ENCODE measurements at places on chromosomes 11 and 22.

GRCh38 chr22:27982630-27983180, 63.6 kb upstream of the PITPNB start:
- DNase-seq, result no peak

DNA sequence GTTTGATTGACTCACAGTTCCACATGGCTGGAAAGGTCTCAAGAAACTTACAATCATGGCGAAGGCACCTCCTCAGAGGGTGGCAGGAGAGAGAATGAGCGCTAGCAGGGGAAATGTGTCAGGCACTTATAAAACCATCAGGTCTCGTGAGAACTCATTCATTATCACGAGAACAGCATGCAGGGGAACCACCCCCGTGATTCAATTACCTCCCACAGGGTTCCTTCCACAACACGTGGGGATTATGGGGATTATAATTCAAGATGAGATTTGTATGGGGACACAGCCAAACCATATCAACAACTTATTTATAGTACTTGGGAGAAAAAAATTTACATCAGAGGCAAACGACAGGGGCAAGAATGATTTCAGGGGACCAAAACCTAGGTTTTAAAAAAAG, 3.0 kb downstream of the ME3 start:
- DNase-seq, result no peak

GRCh38 chr11:61671527-61671926, 8.7 kb upstream of the DAGLA start:
- peak; percentile 60 for DNase-seq

DNA sequence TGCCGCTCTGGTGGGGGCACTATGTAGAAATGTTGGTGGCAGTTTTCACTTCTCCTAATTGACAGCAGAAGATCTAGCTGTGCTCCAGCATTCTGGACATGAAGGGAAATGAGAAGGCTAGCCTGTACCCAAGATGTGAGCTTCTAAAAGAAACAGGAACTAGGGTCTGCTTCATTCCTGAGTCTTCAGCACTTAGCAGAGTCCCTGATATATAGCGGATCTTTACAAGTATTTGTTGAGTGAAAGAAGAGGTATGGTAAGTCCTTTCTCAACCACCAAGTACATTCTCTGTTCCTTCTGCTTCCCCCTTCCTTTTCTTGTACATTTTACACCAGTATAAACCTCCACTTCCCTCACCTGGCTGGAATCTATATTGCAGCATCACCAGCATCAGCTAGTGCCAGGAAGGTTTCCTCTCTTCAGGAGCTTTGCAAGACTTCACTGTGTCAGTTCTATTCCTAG, 408.3 kb upstream of the CADM1 start:
- no peak for DNase-seq

DNA sequence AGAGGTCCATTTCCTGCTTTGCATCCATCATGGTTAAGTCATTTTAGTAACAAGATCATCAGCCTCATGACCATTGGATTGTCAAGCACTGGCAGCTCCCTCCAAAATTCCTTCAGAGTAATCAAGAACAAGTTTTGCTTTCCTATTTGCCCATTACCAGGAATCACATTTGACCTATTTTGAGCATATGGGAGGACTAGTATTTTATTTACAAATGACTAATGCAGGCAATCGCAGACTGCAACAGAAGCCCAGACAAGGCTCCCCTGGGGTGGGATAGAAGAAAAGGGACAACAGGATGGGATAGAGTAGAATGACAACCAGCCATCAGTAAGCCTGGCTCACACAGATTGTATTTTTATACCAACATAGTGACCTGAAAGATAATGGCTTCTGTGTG, 9.1 kb downstream of the MMP10 start:
- no peak for DNase-seq

- DNase-seq, result no peak
Measured at GRCh38 chr22:46136486-46137217, 13.7 kb upstream of the PPARA start.
